ENCODE measurements at places on chromosomes 2 and 18.

DNA sequence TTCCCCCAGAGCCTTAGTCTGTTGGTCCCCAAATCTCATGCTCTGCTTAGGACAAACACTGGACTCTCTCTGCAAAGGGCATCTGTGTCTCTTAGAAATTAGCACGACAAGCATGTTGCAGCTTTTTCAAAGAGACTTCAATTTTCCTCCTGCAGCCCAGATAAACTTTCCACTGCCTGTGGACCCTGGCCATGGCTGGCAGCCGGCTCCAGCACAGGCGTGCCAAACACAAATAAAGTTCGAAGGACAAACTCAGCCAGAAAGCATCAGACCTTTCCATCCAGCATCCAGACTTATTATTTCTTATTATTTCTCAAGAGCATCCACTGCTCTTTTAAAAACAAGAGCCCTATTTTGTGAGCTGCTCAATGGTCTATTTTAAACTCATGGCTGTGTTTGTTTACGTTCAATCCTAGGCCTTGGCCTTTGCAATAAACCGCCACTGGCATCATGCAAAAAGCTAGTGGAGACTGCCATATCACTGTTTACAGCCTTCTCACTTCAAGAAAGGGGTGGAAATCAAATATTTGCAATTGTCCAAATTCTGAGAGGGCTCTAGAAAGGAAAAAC is 300.8 kb downstream of the BCL11A start:
- no peak for DNase-seq

DNA sequence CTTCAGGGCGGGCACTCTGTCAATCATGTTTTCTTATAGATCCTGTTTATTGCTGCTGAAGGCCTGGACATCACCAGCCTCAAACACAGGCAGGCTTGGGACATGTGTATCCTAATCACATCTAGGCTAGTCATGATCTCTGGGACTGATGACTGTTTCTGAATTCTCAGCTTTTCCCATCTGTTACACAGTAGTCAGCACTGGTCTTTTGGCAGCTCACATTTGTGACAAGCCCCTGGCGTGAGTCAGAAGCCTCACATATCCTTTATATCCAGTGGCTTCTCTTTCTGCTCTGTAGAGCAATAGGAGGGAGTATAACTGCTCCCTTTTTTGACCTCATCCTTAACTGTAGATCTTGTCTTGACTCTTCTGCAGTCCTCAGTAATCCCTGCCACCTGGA is 4.5 kb downstream of the SEMA4F start:
- DNase-seq = no peak

- no peak for DNase-seq
Observed at GRCh38 chr2:215460682-215461382, 25.0 kb upstream of the FN1 start.

DNA sequence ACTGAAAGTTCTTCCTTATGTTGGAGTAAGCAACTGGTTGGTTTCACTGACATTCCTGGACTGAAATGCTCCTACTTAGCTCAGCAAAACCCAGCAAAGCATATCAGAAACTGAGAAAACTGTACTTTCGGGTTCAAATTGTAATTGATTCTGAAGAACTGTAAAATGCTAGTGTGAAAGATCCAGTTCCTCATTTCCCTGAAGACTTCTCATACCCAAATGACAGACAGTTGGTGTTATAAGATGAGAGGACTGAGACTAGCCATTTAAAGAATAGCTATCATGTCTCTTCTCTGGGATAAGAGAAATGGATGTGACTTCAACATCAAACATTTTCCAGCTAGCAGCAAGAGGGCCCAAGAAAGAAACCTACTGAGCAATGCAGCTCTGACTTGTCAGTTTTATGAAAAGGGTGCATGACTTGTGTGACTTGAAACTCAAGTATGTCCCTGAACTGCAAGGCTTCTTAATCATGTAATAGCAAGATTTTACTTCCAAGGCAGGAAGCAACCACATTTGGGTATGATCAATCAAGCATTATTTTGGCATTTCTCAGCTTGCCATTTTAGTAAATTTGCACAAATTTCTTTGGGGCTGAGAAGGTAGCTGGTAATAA is 420.3 kb upstream of the MMADHC start:
- no peak for DNase-seq

DNA sequence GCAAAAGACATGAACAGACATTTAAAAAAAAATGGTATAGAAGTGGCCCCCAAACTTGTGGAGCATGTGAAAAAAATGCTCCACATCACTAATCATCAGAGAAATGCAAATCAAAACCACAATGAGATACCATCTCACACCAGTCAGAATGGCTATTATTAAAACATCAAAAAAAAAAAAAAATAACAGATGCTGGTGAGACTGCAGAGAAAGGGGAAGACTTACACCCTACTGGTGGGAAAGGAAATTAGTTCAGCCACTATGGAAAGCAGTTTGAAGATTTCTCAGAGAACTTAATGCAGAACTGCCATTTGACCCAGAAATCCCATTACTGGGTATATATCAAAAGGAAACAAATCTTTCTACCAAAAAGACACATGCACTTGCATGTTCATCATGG is 164.8 kb downstream of the RIT2 start:
- no peak for DNase-seq

- DNase-seq = no peak
Observed at GRCh38 chr2:184113696-184114403, 484.5 kb upstream of the ZNF804A start.

- DNase-seq = no peak
Observed at GRCh38 chr18:36592282-36592681, 236.5 kb downstream of the TPGS2 start.

- no peak for DNase-seq
Observed at GRCh38 chr2:163610817-163611556, 124.8 kb downstream of the FIGN start.

GRCh38 chr2:3116371-3116770 is 261.2 kb downstream of the EIPR1 start:
- DNase-seq = no peak

DNA sequence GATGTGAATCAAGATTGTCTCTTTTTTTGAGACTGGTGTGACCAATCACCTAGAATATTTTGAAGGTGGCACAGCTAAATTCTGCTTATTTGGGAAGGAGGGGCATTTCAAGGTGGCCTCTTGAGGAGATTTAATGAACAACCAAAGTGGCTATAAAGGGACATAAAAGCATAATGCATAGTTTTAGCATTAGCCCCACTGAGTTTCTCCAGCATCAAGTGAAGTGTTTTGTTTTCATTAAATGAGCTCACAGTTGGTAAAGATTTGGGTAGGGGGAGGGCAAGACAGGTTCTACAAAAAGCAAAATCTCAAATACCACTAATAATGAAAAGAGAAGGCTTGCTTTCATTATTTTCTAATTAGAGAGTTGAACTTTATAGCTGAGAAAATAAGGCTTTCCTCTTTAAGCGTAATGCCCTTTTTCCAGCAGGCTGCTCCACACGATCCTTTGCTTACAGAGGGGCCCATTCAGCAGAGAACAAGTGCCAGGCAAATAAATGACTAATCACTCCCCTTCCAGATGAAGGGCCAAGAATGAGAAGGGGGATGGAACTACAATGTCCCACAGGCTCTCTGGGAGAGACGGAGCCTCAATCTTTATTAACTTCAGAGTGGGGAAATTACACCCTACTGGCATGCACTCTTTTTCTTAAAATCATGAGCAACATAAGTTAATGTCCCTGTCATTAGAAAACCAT is 35.9 kb downstream of the LHCGR start:
- DNase-seq = peak; percentile 26

- no peak for DNase-seq
Observed at GRCh38 chr2:78941751-78942150, 83.8 kb upstream of the REG3G start.

DNA sequence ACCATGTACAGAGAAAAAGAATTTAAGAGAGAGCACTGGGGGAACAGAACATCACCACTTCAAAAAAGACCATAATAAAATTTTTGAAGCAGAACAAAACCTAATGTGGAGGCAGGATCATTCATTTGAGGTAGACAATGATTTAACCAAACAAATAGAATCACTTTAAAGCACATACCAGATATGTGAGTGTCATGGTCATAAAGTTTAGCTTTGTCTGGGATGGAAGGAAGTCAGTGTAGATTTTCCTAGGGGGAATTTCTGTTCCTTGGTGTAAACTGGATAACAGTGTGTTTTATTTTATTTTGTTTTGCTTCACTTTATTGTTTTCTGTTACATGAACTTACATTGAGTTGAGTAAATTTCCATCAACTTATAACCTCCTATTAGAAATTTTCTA is 120.8 kb downstream of the CRIM1 start:
- DNase-seq = no peak

DNA sequence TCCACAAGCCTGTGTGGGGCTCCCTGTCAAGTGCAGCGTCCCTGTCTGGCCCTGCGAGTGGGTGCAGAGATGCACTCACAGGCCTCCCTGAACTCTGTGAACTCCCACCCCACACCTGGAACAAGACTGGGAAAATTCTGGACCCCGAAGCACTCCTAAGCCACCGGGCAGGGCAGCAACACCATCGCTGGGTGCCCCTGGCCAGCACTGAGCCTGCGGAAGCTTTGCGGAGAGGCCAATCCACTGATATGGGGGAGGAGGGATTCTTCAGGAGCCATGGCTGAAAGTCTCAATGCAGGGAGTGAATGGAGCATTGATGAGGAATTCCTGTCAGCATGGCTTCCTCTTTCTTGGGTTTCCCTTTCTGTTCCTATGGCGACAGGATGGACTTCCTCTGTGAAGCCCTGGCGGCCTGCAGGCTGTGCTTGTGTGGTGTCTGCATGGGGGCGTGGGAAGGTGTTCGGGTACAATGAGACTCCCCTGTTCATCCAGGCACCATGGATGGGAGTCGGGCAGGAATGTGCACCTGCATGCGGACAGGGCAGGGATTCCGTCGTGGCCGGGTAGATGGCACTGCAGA is 15.1 kb downstream of the TRIB2 start:
- no peak for DNase-seq

All from NCI-H1092 treated with DMSO at 0.1 percent for 48 hours (cell line).